ENCODE measurements at places on chromosomes 5 and 9.

DNA sequence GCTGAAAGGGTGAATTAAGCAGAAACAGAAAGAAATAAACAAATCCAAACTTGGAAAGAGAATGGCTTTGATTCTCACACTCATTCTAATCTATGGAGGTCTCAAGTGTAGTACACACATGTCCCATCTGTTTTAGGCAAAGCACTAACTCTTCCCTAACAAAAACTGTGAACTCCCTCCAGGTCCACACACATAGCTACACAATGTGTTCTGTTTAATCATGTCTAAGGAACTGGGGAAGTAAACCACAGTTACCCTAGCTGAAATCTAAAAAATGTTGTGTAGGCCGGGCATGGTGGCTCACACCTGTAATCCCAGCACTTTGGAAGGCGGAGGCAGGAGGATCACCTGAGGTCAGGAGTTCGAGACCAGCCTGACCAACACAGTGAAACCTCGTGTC lies 118.7 kb upstream of the FST start:
- no peak for DNase-seq

DNA sequence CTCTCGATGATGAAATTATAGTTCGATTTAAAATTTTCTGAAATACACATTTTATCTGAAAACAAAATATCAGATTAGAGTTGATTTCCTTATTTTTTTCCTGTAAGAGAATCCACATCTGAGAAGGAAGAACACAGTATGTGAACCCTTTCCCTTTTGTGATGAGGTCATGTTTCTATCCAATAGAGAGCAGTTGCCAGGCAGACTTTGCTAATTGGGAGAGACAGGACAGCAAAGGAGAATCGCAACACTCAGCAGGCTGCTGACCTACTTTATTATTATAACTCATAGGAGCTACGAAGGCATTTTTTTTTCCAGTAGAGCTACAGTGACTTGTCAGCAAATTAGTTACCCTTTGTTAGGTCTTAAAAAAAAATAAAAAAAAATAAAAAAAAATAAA lies 242.1 kb downstream of the HCN1 start:
- DNase-seq = no peak

GRCh38 chr5:156920861-156921431 lies 42.1 kb downstream of the TIMD4 start:
- DNase-seq = no peak

- DNase-seq = no peak
These were observed 42.5 kb upstream of the BASP1 start for GRCh38 chr5:17174965-17175364.

DNA sequence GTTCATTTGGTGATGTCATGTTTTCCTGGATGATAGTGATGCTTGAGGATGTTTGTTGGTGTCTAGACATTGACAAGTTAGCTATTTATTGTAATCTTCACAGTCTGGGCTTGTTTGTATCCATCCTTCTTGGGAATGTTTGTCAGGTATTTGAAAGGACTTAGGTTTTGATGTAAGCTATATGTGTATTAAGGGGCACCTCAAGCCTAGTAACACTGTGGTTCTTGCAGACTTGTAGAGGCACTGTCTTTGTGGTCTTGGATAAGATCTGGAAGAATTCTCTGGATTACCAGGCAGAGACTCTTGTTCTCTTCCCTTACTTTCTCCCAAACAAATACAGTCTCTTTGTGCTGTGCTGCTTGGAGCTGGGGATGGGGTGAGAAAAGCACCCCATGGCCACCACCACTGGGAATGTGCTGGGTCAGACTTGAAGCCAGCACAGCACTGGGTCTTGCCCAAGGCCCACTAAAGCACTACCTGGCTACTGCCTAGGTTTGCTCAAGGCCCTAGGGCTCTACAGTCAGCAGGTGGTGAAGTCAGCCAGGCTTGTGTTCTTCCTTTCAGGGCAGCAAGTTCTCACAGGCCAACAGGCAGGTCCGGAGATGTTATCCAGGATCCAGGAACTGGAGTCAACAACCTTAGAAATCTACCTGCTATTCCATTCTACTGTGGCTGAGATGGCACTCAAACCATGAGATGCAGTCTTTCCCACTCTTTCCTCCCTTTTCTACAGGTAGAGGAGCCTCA lies 49.3 kb upstream of the GNA14 start:
- no peak for DNase-seq

- DNase-seq = no peak
These were observed 1049.5 kb upstream of the ACO1 start for GRCh38 chr9:31334837-31335528.

GRCh38 chr5:142743592-142744441 lies 26.4 kb upstream of the ARHGAP26 start:
- DNase-seq = no peak

Data from stimulated activated CD4-positive, alpha-beta T cell treated with anti-CD3 and anti-CD28 coated beads, TNF-alpha, amount 100 ng/mL, for 4 hours (primary cell).